ENCODE measurements at places on chromosomes 4 and X.

GRCh38 chr4:3215733-3216132, 33.2 kb upstream of the MSANTD1 start:
- DNase-seq: no peak

DNA sequence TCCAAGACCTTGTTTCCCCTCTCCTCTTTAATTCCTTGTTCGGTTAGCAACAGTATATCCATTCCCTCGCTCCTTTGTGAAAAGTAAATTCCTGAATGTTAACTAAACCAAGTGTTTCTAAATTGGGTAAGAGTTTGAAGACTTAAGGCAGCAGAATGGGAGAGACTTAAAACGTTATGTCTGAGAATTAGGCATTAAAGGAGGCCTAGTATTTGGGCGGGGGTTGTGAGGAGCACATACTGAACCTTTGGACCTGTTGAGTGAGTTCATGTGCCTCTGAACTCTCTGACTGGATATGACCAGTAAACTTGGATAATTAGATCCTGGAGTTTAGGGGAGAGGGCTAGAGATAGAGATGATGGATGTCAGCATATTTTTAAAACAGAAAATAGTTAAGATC, 1.2 kb downstream of the MSMO1 start:
- no peak for DNase-seq

- DNase-seq: no peak
These were observed 133.9 kb downstream of the CORIN start for GRCh38 chr4:47703956-47704355.

- DNase-seq: no peak
These were observed 176.1 kb downstream of the DCAF12L1 start for GRCh38 chrX:126376465-126376864.

DNA sequence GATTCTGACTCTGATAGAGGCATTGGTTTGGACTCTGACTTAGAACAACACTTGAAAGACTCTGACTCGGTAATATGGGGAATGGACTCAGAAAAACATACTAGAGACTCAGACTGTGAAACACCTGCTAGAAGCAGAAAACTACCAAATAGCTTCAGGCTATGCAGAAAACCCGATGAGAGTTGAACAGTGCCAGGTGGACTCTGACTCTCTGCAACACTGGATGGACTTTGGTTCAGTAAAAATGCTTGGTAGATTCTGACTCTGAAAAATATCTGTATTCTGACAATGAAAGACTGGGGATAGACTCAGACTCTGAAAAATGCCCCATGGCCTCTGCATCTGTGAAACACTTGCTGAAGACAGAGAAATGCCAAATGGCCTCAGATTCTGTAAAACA, 215.1 kb upstream of the HDX start:
- DNase-seq: no peak

DNA sequence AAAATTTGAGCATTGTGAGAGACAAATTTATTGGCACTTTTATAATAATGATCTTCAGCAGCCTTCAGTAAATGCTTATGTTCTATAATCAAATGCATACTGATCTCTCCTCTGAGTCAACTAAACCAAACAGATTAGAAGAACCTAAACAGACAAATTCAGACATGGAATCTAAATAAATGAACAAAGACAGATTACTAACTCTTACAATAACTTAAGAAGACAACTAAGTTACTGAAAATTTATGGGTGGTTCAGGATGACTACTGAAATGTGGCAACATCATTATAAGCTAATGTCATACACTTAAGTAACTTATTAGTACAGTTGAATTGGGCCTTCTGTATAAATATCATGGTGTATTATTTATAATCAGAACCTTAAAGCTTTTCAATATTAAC, 127.3 kb downstream of the NEK1 start:
- DNase-seq: no peak

DNA sequence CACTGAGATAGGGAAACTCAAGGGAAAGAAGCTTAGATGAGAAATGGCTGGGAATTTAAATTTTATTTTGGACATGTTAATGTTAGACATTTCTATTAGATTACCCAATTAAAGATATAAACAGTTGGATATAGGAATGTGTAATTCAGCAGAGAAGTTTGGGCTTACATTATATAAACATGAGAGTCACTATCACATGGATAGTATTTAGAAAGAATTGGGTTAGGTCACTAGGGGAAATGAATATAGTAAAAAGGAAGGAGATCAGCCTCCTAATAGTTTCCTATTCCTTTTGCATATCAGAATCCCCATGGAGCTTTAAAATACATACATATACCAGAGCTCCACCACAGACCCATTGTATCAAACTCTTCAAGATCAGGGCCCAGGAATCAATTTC, 19.6 kb upstream of the CXCL5 start:
- DNase-seq: no peak

- DNase-seq: no peak
These were observed 131.6 kb upstream of the EMCN start for GRCh38 chr4:100649417-100649816.

DNA sequence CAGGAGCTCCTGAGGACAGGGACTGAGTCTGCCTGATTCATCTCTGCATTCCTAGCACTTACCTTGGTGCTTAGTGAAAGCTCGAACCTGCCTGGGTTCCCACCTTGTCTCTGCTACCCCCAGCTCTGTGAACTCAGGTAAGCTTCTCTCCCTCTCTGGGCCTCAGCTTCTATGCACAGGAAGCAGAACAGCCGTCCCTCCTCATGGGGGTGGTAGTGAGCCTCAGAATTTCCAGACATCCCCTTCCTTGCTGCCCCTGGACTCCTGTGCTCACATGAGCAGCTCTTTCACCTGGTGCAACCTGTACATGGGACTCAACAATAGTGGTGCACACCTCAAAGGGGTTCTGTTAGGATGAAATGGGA, 50.8 kb downstream of the HTRA3 start:
- DNase-seq: no peak

- no peak for DNase-seq
These were observed 286.4 kb downstream of the BCOR start for GRCh38 chrX:39811376-39811775.

- no peak for DNase-seq
These were observed 91.8 kb downstream of the REPS2 start for GRCh38 chrX:17038277-17038676.

- no peak for DNase-seq
These were observed 206.1 kb downstream of the PPP3CA start for GRCh38 chr4:101141230-101141629.

DNA sequence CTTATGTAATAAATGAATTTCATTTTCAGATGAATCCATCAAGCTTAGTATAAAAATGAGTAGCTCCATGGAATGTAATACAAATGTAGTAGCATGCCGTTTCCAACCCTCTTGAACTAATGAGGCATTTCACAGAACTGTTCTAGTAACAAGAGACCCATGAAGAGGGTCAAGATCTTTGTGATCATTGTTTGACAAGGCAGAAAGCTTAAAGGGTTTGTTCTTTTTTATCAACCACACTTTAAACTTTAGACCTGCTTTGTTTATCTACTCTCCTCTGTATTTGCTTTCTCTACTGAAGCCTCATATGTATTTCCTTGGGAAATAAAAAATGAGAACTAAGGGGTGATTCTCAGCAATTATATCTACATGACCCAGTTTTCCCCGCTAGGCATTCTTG, 513.9 kb downstream of the ARAP2 start:
- no peak for DNase-seq

- no peak for DNase-seq
These were observed 14.3 kb downstream of the ANTXR2 start for GRCh38 chr4:80058740-80059139.

DNA sequence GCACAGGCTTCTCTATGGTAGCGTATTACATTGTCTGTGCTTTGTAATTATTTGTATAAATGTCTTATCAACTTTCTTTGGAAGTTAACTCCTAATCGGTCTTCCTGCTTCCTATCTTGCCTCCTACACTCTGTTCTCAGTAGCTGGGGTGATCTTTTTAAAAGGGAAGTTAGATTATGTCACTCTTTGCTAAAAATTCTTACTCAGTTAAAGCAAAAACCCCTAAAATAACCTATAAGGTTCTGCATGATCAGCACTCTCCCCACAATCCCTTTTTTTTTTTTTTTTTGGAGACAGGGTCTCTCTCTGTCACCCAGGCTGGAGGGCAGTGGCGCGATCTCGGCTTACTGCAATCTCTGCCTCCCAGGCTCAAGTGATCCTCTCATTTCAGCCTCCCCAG, 2.6 kb upstream of the PRPS1 start:
- DNase-seq: no peak

GRCh38 chr4:109912706-109913595, at the start of gene EGF:
TSS of gene EGF (plus strand) at chr4:109912883. CDS start at chr4:109913336, 453 bp downstream.
- DNase-seq: no peak

GRCh38 chr4:147975325-147975724, 243.4 kb downstream of the ARHGAP10 start:
- DNase-seq: no peak

DNA sequence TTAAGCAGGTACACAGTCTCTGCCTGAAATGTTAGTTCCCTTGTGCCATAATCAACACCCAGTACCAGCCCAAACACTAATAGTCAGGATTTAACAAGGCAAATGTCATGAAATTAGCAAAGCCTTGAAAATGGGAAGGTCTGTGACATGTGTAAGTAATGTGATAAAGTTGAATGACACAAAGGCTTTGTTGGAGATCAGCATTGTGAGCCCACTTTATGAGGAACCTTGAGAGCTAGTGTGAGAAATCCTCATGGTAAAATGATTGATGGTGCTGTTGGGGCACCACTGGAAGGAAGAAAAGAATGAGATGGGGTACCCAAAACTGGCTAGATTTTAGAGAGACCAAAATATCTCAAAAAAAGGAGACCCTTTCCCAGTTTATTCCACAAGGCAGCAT, 3.3 kb upstream of the LIN54 start:
- no peak for DNase-seq

- no peak for DNase-seq
These were observed 277.0 kb upstream of the INTU start for GRCh38 chr4:127355743-127356142.

GRCh38 chrX:101452056-101452455, 33.2 kb upstream of the ARMCX4 start:
- no peak for DNase-seq

- DNase-seq: no peak
These were observed 5.8 kb downstream of the NKX6-1 start for GRCh38 chr4:84493092-84493850.

DNA sequence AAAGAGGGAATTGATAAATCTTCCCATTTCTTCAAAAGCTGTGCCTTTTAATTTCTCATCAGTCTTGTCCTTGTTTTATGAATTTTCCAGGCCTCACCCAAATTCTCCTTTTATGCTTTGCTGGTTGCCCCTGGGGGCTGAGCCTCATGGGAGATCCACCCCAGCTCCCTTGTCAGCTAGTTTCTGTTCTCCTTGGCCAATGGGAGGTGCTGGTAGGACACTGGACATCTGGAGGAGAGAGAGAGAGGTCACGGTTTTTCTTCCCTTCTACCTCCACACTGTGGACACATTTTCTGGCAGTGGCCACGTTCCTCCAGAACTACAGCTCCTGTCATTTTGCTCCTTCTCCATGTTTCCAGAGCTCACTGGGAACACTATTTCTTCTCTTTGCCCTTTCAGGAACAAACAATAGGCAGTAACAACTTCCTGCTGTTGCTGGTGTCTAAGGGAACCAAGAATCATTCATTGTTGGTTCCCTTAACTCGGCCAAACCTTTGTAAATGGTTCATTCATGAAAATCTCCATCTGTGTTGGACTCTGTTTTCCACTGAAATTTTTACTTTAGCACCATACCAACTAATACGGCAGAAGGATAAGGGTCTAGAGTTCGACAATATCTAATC, 334.5 kb downstream of the GPAT3 start:
- DNase-seq: no peak

- DNase-seq: no peak
These were observed 3.2 kb upstream of the OTUD4 start for GRCh38 chr4:145183581-145183980.

GRCh38 chr4:179894066-179894778, 2349.0 kb upstream of the TENM3 start:
- no peak for DNase-seq

- DNase-seq: no peak
These were observed 476.4 kb upstream of the FSTL5 start for GRCh38 chr4:162640152-162640551.

DNA sequence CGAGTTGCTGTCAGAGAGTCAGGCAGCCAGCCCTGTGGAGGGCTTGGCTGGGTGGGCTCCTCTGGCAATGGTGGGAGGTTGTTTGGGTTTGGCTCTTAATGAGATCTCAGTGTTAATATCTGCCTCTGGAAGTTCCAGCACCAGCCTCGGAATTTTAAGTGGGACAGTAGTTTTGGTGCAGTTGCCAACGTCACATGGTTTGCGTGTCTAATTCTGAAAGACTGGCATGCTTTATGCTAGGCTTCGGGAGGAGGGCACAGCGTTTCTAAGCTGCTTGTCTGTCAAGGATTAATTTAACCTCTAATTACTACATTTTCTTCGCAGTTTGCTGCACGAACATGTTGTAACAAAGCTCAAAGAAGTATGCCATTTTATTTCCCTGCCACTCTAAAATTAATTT, 9.2 kb downstream of the MAMLD1 start:
- no peak for DNase-seq

- no peak for DNase-seq
These were observed 230.0 kb downstream of the CCSER1 start for GRCh38 chr4:90357117-90357710.

DNA sequence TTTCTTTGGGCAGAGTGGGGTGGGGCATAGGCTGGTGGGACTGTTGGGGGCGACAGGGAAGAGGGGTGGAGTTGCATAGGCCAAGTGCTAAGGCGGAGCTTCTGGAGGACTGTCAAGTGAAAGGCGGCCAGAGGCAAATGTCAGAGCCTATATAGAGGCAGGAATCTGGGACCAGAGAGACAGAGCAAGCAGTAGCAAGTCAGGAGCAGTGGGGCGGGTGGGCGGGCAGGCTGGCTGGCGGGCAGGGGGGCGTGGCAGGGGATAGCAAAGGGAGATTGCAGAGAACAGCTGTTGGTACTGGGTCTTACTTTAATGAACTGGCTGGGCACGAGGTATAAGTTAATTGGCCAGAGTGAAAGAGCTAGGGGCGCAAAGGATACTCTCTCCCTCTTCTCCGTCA, 89.8 kb downstream of the RTL9 start:
- DNase-seq: no peak

DNA sequence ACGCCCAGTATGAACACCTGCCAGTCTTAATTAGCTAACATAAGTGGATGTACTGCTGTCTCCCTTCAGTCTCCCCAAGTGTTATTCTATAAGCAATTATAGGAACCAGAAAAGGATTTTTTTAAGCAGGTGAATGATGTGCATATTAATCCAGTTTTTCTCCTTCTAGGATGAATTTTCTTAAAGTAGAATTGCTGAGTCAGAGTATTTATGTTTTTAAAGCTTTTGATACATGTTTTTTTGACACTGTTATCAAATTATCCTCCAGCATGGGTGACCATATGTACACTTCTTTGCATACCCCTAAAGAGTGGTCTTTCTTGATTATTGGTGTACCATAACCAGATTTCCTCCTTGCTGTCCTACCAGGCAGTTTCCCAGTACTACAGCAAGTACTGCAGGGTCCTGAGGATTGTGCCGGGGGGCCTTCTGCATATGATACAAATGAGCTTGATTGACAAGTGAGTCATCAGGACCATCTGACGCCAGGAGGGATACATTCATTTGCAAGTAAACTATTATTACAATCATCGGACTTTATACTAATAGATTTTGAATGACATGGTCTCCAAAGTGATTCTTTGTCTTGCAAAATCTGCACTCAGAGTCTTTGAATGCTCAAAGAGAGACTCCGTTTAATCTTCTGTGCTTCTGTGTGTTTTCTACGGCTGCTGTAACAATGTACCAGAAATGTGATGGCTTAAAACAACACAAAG, 10.7 kb upstream of the PCYT1B start:
- DNase-seq: no peak
